ENCODE measurements at places on chromosomes 11 and 22.

GRCh38 chr11:59394186-59394585 lies 32.0 kb downstream of the OR5A2 start:
- no peak overlapping the region for H3K27ac ChIP-seq
- H3K4me3 ChIP-seq = no peak overlapping the region
- H3K4me1 ChIP-seq = no peaks in the 10 kb centered on the region
- DNase-seq = no peak

DNA sequence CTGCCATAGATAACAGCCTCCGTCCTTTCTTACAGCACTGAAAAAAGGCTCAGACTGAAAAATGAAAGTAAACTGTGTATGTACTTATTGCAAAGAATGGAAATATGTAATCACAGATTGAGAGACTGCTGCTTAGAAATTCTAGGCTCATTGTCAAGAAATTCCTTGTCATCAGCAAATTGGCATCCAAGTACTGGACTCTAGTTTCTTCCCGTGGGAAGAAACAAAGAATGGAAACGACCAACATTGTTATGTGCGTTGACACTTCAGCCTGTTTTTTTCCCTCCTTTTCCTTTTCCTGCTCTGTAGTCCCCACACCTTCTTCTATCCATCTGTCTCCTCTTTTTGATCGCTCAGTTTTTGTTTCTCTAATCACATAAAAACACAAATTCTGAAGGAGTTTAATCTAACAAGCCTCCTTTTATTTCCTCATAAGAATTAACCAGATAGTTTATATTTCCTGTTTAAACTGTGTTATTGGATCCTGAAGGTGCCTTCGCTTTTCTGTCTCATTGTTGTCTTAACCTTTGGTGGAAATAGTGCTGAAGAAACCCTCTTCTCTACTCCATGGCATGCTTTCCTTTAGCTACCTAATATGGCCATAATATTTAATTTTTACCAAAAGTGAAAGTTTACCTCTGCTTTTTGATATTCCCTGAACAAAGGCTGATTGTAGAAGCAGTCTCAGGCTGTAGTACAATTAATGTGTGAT lies 20.0 kb upstream of the CASP12 start:
- H3K27ac ChIP-seq = peak overlapping the region; percentile 51
- H3K36me3 ChIP-seq = no peaks in the 10 kb centered on the region
- no peaks in the 10 kb centered on the region for H3K4me1 ChIP-seq
- peak overlapping the region; percentile 22 for H3K4me3 ChIP-seq
- H3K27me3 ChIP-seq = no peaks in the 10 kb centered on the region

GRCh38 chr11:134032043-134032442 lies 36.8 kb upstream of the JAM3 start:
- H3K36me3 ChIP-seq = no peaks in the 10 kb centered on the region
- H3K27me3 ChIP-seq = no peaks in the 10 kb centered on the region
- no peak overlapping the region for H3K4me3 ChIP-seq
- no peak overlapping the region for H3K27ac ChIP-seq
- H3K4me1 ChIP-seq = peaks cover 11% of the 10 kb centered on the region

GRCh38 chr22:27238935-27239510 lies 562.5 kb downstream of the MN1 start:
- no peak for DNase-seq
- H3K27ac ChIP-seq = no peak overlapping the region
- no peak overlapping the region for H3K4me3 ChIP-seq
- no peaks in the 10 kb centered on the region for H3K36me3 ChIP-seq

DNA sequence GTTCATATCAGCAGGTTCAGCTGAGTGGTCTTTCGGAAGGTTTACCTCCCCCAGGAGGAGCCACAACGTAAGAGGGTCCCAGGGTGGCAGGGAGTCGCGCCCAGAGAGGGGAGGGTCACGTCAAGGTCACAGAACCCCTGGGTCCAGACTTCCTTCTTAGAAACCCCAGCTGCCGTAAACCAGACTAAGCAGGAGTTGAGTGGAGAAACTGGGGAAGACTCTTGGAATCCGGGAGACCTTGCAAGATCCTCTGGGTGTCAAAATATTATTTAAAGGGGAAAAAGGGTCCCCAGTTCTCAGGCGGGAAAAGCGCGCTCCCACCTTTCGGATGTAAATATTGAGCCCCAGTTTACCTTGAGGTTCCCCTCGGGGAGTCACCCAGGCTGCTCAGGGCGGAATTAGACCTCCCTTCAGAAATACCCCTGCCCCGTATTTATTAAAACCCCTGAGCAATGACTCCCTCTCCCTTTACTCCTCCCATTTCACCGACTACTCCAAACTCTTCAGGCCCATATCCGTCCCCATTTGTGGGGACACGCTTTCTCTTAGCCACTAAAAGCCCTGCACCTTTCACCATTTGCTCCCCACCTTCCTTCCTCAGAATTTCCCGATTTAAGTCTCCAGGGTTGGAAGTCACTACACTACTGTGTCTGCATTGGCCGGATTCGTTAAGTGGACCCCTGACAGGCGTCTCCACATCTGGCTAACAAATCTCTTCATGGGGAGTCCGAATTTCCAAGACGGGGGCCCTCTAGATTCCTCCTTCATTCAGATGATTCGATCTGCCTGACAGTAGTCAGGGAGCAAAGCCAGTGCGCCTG lies 4.2 kb downstream of the SLC17A6 start:
- DNase-seq = no peak
- no peaks in the 10 kb centered on the region for H3K36me3 ChIP-seq
- H3K4me1 ChIP-seq = no peaks in the 10 kb centered on the region
- H3K27me3 ChIP-seq = peaks cover 27% of the 10 kb centered on the region
- H3K27ac ChIP-seq = no peak overlapping the region

GRCh38 chr11:112662554-112662953 lies 298.7 kb upstream of the NCAM1 start:
- no peaks in the 10 kb centered on the region for H3K4me1 ChIP-seq
- no peaks in the 10 kb centered on the region for H3K27me3 ChIP-seq
- no peak overlapping the region for H3K27ac ChIP-seq
- H3K36me3 ChIP-seq = no peaks in the 10 kb centered on the region

DNA sequence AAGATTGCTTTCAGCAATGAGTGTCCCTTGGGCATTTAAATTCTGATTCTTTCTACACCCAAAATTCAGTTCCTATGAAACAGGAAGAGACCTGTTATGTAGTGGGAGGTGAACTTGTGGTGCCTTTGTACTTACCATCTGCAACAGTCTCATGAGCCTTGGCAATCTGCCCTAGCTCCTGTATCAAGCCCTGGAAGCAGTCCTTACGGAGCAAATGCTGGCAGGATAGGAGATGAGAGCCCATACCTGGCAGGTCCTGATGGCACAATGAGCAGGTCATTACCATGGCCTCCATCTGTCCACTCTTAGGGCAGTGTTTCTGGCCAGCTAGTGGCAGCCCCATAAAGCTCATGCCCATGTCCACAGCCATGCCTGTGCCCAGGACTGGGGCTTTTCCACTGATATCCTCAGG lies 10.8 kb downstream of the TRIM66 start:
- no peaks in the 10 kb centered on the region for H3K27me3 ChIP-seq
- no peaks in the 10 kb centered on the region for H3K36me3 ChIP-seq
- DNase-seq = no peak
- H3K4me3 ChIP-seq = no peak overlapping the region
- peak overlapping the region; percentile 39 for H3K27ac ChIP-seq
- H3K4me1 ChIP-seq = no peaks in the 10 kb centered on the region

DNA sequence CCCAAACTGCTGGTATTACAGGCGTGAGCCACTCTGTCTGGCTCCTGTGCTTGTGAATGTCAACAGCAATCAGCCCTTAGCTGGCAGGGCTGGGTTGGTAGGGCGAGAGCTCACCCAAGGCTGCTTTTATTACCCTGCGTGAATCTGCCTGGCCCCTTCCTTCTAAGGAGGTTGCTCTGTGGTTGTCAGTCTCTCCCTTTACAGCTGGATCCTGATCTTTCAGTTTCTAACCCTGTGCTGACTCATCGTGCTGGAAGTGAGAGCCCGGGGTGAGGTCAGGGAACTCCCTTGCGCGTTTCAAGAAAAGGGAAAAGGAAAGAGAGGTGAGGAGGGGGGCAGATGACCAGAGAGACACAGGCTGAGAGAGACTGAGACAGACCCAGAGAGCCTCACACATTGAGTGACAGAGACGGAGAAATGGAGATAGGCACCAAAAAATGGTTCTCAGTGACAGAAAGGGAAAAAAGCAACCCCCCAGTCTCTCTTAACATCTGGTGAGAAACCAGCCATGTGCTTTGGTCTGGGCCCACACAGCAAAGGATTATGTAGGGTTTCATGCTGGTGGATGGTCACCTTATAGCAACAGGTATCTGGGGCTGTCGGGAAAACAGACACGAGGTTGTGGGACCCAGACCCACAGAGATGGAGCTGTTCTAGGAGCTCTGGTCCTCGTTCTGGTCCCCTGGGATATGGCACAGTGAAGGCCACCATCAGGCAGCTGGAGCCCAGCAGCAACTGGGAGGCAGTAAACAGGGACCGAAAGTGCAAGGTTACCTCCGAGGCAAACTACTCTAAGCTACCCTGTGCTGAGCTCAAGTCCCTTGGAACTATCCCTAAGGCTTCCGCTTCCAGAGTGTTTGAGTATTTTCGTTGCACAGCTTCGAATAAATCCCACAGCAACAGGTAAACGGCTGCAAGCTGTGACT lies 2.5 kb downstream of the TCN2 start:
- H3K27me3 ChIP-seq = no peaks in the 10 kb centered on the region
- H3K4me3 ChIP-seq = no peak overlapping the region
- no peaks in the 10 kb centered on the region for H3K4me1 ChIP-seq
- DNase-seq = no peak

DNA sequence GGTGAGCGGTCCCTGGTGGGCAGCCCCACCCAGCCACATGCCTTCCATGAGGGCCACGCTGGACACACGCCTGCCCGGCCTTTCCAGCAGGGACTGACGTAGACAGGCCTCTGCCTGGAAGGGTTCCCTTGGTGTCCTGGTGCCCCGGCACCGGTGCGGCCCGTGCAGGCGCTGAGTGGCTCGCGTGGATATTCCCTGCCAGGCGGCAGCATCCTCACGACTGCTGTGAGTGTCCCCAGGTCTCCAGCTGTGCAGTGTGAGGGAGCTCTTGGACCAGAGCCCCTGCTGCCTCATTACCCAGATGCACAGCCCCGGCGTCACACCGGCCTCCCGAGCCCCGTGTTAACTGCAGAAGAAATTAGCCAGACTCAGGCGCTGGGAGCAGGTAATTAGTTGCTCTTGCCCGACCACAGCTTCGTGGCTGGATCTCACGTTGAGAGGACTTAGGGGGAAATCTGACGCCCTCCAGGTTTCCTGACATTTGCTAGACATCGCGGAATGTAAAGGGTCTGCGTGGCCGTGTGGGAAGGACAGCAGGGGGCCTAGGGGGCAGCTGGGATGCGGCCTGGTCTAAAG lies 1196.3 kb downstream of the BRD1 start:
- no peaks in the 10 kb centered on the region for H3K36me3 ChIP-seq
- H3K27ac ChIP-seq = no peak overlapping the region
- no peak overlapping the region for H3K4me3 ChIP-seq
- H3K27me3 ChIP-seq = no peaks in the 10 kb centered on the region
- DNase-seq = no peak

GRCh38 chr11:693887-694562 lies 997 bp downstream of the DEAF1 start:
- H3K4me1 ChIP-seq = peaks cover 32% of the 10 kb centered on the region
- no peak for DNase-seq
- H3K36me3 ChIP-seq = no peaks in the 10 kb centered on the region
- H3K27ac ChIP-seq = peak overlapping the region; percentile 99

DNA sequence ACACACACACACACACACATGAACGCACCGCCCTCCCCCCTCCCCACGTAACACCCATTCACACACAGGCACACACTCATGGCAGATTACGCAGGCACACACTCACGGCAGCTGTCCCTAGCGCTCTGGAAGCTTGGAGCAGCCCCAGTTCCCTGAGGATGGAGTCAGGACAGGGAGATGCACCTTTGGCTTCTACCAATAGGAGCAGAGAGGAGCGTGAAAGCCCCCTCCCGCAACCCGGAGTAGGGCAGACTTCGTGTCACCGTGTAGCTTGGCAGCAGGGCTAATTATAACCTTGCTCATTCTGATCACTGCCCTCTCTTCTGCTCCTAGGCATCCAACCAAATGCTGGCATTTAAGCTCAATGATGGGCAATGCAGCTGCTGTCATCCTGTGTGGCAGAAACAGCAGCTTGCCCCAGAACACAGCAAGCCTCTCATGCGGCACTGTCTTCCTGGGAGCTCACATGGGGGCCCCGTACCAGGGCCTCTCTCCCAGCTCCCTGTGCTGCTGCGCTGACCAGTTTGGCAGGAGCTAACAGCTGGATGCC lies 31.9 kb downstream of the ANKK1 start:
- H3K27ac ChIP-seq = no peak overlapping the region
- no peak for DNase-seq
- no peaks in the 10 kb centered on the region for H3K36me3 ChIP-seq
- no peaks in the 10 kb centered on the region for H3K4me1 ChIP-seq
- no peaks in the 10 kb centered on the region for H3K27me3 ChIP-seq
- H3K4me3 ChIP-seq = no peak overlapping the region

DNA sequence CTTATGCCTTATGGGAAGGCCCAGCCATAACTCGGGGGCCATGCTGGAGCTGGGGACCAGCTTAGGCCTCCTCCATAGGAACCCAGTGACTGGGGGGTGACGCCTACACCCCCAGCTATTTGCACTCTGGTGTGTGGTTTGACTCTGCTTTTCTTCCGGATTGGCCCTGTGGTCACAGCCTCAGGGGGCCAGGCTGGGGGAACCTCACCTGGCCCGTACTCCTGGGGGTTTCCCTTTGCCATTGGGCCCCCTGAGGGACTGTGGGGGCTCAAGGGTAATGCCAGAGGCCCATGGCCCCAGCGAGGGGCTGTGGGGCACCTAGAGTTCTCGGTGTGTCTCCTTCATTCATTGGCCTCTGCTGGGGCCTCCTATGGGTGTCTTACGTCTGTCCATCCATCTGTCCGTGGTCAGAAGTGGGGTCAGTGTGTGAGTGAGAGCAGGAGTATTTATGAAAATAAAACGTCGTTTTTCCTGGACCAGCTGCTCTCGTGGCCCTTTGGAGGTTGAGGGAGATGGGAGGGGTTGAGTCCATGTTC lies 6.3 kb upstream of the SH3BP1 start:
- no peaks in the 10 kb centered on the region for H3K4me1 ChIP-seq
- peak overlapping the region; percentile 50 for H3K27ac ChIP-seq
- no peaks in the 10 kb centered on the region for H3K27me3 ChIP-seq
- no peak overlapping the region for H3K4me3 ChIP-seq
- H3K36me3 ChIP-seq = no peaks in the 10 kb centered on the region

GRCh38 chr22:30306627-30307011 lies 17.3 kb upstream of the CASTOR1 start:
- DNase-seq = no peak
- peaks cover 95% of the 10 kb centered on the region for H3K4me1 ChIP-seq
- H3K27ac ChIP-seq = peak overlapping the region; percentile 91
- no peaks in the 10 kb centered on the region for H3K36me3 ChIP-seq

GRCh38 chr22:37639070-37639760 lies at the start of gene SH3BP1:
TSS of gene SH3BP1 (plus strand) at chr22:37639669. CDS start at chr22:37639788, 119 bp downstream.
- no peaks in the 10 kb centered on the region for H3K4me1 ChIP-seq
- DNase-seq = no peak
- no peaks in the 10 kb centered on the region for H3K27me3 ChIP-seq
- H3K4me3 ChIP-seq = peak within 1 kb of the TSS; percentile 57

GRCh38 chr11:5203366-5203765 lies 2.9 kb upstream of the OR51V1 start:
- no peaks in the 10 kb centered on the region for H3K27me3 ChIP-seq
- no peak overlapping the region for H3K27ac ChIP-seq
- H3K36me3 ChIP-seq = no peaks in the 10 kb centered on the region
- no peak overlapping the region for H3K4me3 ChIP-seq
- DNase-seq = no peak
